Breast epithelium (tissue), 4 donors: ENCODE measurements at places on chromosomes 4 and X. TPM values are rescaled to one million over a fixed set of nuclear protein-coding genes. Genes with fewer than 3 reads are reported as not detected.
A peak's percentile ranks its signal among the peaks of the same experiment; 100 is the strongest.

GRCh38 chrX:15723887-15724517, 14.1 kb upstream of the CA5B start:
- no peak for DNase-seq

MAGEB10 gene
- total RNA-seq = not detected

ENPEP gene
- total RNA-seq = 5.0 TPM

DNA sequence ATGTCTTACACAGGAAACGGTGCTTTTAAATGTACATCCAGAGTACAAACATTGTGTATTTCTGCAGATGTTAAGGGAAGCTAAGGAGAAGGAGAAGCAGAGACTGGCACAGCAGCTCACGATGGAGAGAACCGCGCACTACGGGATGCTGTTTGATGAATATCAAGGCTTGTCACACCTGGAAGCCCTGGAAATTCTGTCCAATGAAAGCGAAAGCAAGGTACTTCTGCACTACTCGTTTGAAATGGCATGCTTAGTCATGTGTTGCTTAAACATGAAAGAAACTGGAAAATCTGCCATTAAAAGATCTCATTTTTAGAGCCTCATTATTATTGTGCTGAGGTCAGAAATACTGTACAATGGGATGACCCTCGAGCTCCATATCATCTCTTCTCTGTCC, 47.2 kb downstream of the FAM114A1 start:
- DNase-seq = no peak

C4orf54 gene
- total RNA-seq = not detected

MAGEE2 gene
- total RNA-seq = not detected

- no peak for DNase-seq
Observed at GRCh38 chr4:57764856-57765255, 654.7 kb upstream of the IGFBP7 start.

UBA1 gene
- total RNA-seq = 149 TPM

GRCh38 chrX:40578039-40578695, 2.6 kb upstream of the ATP6AP2 start:
- DNase-seq = no peak

SLC9B1 gene
- total RNA-seq = 0.44 TPM

VCX2 gene
- total RNA-seq = not detected

FBXL5 gene
- total RNA-seq = 202 TPM

KCTD8 gene
- total RNA-seq = 0.33 TPM

DNA sequence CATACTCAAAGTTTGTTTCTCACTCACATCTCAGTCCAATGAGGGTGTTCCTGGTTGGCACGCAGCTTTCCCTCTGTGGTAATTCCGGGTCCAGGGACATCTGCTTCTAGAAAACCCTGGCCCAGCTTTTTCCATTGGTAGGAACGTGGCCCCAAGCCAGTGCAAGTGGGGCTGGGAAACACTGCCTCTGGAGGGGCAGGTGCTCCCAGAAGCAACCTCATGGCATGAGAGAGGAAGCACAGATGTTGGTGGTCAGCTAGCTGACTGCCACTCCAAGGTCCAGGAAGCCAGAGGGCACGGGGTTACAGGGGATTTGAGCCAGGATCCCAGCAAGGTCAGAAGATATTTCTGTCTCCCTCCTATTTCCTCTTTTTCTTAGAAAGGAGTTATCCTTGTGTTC, 47.5 kb downstream of the DCTD start:
- no peak for DNase-seq

DNA sequence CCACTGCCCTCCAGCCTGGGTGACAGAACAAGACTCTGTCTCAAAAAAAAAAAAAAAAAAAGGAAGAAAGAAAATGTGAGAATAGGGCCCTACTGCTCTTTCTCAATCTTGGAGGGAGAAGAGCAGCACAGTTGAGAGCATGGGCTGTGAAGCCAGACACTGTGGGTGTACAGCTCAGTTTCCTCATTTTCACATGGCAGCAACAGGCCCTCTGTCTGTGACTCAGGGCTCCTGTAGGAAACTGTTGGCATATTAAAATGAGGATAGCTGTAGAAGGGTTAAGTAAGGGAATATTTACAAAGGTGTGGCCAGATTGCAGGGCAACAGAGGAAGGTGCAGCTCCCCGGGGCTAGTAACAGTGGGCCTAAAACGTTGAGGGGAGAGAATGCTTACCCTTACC, 3.4 kb downstream of the AKAP14 start:
- no peak for DNase-seq

NXF2 gene
- total RNA-seq = not detected

GRCh38 chrX:110699109-110699508, 96.5 kb downstream of the CHRDL1 start:
- DNase-seq = no peak

- DNase-seq = no peak
Observed at GRCh38 chr4:139020384-139020783, 4.8 kb downstream of the NOCT start.

HSD17B13 gene
- 5.1 TPM for total RNA-seq

DNA sequence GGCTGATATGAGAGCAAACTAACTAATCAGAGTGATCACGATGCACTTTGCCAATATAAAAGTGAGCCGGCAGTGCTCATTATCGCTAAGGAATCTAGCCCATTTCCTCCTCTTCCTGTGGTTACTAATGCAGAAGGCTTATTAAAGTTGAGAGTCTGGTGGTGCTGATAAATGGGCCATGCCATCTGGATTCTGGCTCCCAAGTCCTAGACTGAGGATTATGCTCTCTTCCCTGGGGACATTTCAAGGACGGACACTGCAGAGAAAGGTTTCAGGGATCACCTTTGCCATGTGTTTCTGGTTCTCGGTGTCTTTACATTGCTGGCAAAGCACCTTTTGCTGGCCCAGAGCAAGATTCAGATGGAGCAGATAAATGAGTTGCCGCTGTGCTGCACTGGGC, 85.3 kb downstream of the RTL5 start:
- DNase-seq = no peak

ADRA2C gene
- total RNA-seq = 3.5 TPM

GSX2 gene
- total RNA-seq = not detected

DNA sequence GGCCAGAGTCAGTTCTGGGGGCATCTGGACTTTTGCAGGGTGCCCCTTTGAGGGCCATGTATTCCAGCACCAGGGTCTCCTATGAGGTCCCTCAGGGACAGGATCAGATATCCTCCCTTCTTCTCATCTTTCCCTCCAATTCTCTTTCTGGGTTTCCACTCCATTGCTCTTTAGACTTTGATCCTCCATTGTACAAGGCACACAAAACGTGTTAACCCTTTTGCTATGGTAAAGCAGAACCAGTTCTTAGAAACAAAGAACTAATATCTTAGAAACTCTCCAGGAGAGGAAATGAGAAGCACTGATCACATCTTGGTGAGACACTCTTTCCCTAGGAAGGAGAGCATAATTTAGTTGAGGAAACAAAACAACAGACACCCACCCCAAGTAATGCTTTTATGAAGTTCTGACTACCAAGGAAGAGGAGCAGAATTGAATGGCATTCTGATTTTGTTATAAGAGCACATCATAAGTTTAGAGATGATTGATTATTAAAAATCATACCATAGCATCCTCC, 200.7 kb upstream of the NPY2R start:
- no peak for DNase-seq

POF1B gene
- 19.5 TPM for total RNA-seq

MTNR1A gene
- not detected for total RNA-seq

- peak; percentile 71 for DNase-seq
Observed at GRCh38 chr4:76251441-76252270, at the start of gene FAM47E. Gene FAM47E (plus strand): TSS chr4:76251721. CDS start chr4:76251747, 26 bp downstream.

- no peak for DNase-seq
Observed at GRCh38 chr4:76105652-76106051, 31.1 kb downstream of the ART3 start.

DNA sequence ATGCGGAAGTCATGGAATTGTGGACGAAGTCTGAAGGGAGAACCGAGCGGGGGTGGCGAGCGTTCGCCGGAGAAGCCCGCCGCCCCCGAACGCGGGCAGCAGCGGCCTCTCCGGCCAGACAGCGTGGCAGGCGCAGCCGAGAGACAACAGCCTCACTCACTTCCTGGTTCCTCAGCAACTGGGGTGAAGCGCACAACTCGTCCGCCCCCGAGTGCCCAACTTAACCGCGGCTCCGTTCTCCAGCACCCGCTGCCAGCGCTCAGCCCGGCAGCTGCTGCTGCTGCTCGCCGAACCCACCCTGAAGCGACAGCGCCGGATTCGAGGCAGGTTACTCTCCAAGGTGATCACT, 68.0 kb downstream of the NOCT start:
- DNase-seq = peak; percentile 49

GRCh38 chr4:78298618-78299017, 241.5 kb downstream of the FRAS1 start:
- no peak for DNase-seq

MGARP gene
- 1.6 TPM for total RNA-seq

GRCh38 chr4:150068300-150068960, 9.8 kb upstream of the DCLK2 start:
- no peak for DNase-seq

KIF4A gene
- total RNA-seq = 0.33 TPM

- DNase-seq = no peak
Observed at GRCh38 chrX:98350940-98351339, 1467.2 kb downstream of the RPA4 start.

DNA sequence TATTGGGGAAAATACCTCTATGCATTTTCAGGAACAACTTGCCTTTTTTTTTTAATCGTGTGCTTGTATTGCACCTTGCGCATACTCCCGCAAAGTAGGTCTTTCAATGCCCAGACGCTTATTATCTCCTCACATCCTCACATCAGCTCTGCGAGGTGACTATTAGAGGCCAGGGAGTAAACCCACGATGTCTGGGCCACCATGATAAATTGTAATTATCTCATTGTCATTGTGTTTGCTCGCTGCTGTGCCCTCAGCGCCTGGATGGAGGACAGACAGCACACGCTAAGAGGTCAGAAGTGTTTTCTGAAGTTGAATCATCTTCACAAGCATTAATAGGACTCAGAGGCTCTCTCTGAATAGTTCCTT, 1.0 kb upstream of the RELL1 start:
- DNase-seq = no peak

DNA sequence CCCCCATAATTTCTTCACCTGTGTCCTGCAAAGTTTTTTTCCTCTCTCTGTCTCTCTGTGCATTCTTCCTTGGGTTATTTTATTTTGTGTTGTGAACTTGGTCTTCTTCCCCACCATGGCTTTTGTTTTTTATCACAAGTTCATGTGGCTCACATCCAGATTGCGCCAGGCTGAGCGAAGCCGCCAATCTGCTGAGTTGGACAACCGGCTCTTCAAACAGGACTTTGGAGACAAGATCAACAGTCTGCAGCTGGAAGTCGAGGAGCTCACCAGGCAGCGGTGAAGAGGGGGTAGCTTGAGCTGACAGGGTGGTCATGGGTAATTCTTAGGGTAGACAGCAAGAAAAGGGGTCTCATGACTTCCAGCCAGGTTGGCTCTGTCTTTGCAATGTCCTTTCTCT, 46.1 kb downstream of the GRSF1 start:
- DNase-seq = no peak

- DNase-seq = no peak
Observed at GRCh38 chrX:47184486-47184885, 9.1 kb upstream of the UBA1 start.

DNA sequence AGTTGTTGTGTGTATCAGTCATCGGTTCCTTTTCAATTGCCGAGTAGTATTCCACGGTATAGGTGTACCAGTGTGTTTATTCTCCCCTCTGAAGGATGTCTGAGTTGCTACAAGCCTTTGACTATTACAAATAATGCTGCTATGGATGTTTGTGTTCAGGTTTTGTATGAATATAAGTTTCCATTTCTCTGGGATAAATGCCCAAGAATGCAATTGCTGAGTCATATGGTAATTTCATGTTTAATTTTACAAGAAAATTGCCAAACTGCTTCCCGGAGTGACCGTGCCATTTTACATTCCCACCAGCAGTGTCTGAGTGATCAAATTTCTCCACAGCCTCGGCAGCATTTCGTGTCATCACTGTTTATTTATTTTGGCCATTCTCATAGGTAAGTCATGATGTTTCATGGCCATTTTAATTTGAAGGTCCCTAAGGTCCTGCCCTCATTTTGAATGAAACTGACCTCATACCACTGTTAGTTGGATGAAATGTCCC, 73.9 kb downstream of the IRF2 start:
- no peak for DNase-seq

LRRC66 gene
- 0.48 TPM for total RNA-seq

GRCh38 chr4:55910140-55910539, 38.6 kb upstream of the CEP135 start:
- DNase-seq = no peak

DNA sequence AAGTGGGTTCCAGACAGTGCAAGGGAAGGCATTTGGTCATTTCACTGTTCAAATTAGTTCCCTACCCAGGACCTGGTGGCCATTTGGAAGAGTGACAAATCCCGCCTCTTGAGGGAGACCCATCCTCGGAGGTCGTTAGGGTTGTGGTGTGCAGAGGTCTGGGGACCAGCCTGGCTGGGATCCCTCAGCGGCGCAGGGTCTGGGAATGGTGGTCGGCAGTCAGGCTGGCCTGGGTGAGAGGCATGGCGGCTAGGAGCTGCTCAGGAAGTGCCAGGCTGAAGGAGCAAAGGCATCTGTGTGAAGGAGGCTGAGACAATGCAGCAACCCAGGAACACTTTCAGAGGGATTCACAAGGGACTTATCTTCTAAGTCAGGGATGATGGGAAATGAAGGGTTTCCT, 6.7 kb downstream of the NLGN3 start:
- no peak for DNase-seq

DNA sequence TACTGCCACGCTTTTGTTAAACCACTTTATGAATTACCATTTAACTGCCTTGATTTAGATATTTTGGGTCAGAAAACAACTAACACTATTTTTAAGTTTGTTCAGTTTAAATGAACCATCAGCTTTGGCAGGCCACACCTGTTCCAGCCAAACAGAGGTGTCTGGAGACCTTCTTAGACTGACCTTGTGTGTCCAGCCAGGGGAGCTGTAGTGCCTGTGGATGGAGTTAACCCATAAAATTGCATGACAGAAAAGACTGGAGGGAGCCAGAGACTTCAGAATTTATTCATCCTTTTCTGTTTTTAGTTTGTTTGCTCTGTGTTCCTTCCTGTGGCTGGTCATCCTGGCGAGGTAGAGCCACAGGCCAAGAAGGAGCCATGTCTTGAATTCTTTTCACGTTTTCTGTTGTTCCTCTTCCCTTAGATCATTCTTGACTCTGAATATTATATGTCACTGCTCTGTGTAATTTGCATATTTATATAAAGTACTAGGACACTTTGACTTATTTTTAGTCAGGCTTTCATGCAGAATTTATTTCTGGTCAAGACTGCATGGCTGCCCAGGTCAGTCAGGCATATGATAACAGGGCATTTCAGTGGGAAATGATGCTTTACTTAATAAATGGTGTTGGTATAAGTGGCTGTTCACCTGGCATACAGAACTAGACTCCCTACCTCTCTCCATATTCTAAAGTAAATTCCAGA, 26.7 kb downstream of the HERC3 start:
- no peak for DNase-seq

DNA sequence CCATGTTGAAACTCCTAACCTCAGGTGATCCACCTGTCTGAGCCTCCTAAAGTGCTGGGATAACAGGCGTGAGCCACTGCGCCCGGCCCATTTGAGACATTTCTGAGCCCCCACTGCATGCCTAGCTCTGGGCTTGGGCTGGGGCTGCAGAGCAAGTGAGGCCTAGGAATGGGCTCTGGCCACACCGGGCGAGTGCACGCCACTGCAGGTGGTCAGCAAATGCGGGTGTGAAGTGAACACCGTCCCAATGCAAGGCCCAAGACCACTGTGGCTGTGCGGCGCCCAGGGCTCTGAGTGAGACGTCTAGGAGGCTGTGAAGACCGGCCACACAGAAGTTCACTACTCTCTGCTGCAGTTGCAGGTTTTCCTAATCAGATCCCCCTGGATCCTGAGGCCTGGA, 9.5 kb downstream of the SH3TC1 start:
- DNase-seq = no peak

UCP1 gene
- not detected for total RNA-seq

GRCh38 chr4:37812713-37813112, 13.8 kb upstream of the PGM2 start:
- no peak for DNase-seq
